ENCODE measurements at places on chromosomes 6 and 20. TPM values are rescaled to one million over a fixed set of nuclear protein-coding genes. Genes with fewer than 3 reads are reported as not detected.

- no peak for DNase-seq
Measured at GRCh38 chr6:145878591-145879295, 64.1 kb upstream of the FBXO30 start.

- DNase-seq: no peak
Measured at GRCh38 chr6:42293386-42293977, 75.8 kb upstream of the MRPS10 start.

DNA sequence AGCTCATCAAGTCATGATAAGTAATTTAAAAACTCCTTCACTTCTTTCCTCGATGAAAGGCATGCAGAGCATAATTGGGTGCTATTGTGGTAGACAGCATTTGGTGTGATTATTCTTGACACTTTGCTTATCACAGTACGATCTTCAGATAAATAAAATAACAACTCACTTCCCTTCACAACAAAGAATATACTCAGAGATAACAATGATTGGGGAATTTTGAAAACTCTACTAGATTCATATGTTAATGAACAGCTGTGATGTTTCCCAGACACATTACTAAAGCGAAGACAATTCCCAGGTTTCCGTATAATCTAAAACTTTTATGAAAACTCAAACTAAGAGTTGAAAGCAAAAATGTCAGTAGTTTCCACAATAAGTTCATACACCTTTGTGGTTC, 670.6 kb upstream of the EPHA7 start:
- no peak for DNase-seq

- DNase-seq: no peak
Measured at GRCh38 chr6:107704347-107705013, 119.6 kb downstream of the SCML4 start.

DNA sequence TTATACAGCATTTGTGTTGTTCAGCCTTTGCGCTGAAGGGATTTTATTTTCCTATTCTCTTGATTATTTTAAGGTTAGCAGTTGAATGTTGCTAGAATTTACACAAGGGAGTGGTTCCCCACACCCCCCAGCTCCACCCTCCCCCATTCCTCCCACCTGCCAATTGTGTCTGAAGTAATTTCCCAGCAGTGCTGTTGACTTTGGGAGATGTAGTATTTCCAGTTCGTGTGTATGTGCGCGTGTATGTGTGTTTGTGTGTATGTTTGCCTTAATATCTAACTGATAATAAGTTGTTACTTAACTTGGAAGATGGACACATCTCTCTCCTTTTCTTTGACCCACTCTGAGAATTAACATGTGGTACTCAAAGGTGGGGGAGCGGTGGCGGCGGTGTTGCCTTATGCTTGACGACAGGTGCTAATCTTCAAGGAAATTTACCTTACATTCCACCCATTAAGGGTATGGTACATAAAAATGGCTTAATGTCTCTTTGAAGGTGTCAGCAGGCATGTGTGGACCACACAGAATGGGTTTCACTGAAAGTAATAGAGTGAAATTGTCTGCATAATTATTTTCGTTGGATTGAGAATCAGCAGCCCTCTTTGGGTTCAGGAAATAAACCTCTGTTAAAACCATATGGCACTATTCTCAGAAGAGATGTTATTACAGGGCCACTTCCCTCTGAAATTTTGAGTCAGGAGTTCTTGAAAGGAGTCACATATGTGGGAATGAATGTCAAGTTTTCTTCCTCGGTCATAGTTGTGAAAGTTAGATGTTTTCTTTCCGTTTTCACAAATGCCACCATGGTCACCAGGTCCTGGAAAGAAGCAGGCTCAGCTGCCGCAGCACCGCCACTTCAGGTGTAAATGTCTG, 95.6 kb upstream of the SUPT3H start:
- no peak for DNase-seq

GRCh38 chr6:315226-315625, 22.9 kb downstream of the DUSP22 start:
- no peak for DNase-seq

GRCh38 chr6:251920-252319, 40.4 kb upstream of the DUSP22 start:
- DNase-seq: no peak

- no peak for DNase-seq
Measured at GRCh38 chr6:69835414-69836179, 30.8 kb upstream of the COL19A1 start.

GRCh38 chr20:63973636-63974401, 4.1 kb upstream of the ZNF512B start:
- peak; percentile 90 for DNase-seq

DNA sequence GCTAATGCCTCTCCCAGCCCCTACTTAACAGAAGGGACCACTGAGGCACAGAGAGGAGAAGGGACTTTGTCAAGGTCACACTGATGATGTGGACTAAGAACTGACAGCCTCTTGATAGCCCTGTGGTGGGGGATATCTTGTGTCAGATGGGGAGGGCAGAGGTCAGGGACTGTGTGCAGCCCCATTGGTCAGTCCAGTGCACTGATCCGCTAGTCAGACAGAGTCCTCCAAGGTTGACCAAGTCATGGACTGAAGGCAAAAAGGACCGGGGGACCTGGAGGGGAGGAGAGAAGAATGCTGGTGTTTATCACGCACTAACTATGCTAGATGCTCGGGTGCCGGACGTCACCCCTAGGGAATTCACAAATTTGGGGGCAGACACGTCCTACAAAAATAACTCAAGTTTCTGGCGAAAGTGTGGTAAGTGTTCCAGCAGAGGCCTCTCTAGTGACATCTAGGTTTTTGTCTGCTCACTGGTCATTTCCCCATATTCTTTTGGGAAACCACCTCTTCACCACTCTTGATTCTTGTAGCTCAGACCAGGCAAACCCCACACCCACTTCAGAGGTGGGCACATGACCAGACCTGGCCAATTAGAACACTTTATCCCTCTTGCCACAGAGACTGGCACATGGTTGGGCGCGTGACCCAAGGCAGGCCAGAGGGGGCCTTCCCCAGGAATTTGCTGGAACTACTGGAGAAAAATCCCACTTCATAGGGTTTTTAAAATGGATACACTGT, 21.0 kb downstream of the TCF15 start:
- no peak for DNase-seq

DNA sequence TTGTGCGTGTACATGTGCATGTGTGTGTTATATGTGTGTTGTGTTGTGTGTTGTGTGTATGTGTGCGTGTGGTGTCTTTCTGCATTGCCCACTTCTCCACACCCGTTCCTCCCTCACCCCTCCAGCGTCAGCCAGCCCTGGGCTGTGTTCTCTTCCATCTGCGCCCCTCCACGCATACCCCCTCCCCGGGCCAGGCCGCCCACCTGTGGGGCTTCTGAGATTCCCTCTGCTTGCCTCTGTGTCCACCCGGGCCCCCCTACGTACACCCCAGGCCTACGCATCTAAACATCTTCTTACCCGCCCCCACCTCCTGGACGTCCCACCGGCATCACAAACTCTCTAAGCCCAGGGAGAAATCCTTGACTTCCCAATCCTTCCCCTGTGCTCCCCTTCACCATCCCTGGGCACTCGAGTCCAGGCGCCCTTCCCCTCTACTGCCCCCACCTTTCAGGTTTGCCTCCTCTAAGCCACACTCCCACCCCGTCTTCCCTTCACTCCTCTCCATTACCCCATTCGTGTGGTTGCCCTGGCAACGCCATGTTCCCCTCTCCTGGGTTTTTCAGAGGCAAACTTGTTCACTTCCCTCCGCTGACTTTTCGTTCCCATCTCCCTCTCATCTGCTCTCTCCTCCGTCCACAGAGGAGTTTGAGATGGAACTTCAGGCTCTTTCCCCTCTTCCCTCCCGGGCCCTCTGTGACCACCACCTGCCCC, 81.7 kb upstream of the NNAT start:
- no peak for DNase-seq

DNA sequence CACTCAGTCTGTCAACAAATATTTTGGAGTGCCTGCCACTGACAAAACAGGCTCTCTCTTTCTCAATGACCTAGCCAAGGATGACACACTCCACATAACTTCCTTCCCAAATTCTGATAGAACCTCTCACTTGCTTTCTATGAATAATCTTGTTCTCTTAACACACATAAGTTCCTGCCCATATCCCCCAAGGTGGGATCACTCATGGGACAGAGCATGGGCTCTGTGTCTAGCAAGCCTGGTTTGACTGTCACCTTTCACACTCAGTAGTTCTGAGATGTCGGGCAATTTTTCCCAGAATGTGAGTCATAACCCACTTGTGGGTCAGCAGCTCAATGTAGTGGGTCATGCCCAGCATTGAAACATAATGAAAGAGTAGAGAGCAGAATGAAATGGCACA, 78.1 kb downstream of the LRFN2 start:
- no peak for DNase-seq

GRCh38 chr6:27145731-27146455, 101.6 kb upstream of the PRSS16 start:
- DNase-seq: peak; percentile 43

DNA sequence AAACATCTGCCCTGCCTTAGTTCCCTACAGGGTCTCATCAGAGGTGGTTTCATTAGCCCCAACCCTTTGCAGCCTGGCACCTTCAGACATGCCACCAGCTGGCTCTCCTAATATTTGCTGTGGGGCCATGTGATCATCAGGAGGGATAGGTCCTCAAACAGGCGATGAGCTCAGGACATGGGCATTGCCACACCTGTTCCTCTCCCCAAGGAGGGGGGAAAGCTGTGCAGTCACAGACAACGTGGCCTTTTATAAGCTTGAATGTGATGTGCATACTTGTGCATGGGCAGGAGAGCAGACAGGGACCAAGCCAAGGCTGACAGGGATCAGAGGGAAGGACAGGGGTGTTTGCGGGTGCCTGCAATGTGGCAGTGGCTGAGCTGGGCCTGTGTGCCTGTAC, 78.8 kb upstream of the ZNFX1 start:
- DNase-seq: no peak

GRCh38 chr6:169363590-169363989, 109.9 kb upstream of the THBS2 start:
- no peak for DNase-seq

- no peak for DNase-seq
Measured at GRCh38 chr20:35167787-35168186, 4.1 kb upstream of the PROCR start.

GRCh38 chr20:3927486-3928291, 38.5 kb downstream of the PANK2 start:
- DNase-seq: no peak

GRCh38 chr20:3788685-3789155, 2.2 kb upstream of the CENPB start:
- DNase-seq: no peak

- peak; percentile 97 for DNase-seq
Measured at GRCh38 chr20:50398821-50399554, 111.2 kb upstream of the PTPN1 start.

- DNase-seq: no peak
Measured at GRCh38 chr20:17538517-17539170, 7.5 kb upstream of the BFSP1 start.

DNA sequence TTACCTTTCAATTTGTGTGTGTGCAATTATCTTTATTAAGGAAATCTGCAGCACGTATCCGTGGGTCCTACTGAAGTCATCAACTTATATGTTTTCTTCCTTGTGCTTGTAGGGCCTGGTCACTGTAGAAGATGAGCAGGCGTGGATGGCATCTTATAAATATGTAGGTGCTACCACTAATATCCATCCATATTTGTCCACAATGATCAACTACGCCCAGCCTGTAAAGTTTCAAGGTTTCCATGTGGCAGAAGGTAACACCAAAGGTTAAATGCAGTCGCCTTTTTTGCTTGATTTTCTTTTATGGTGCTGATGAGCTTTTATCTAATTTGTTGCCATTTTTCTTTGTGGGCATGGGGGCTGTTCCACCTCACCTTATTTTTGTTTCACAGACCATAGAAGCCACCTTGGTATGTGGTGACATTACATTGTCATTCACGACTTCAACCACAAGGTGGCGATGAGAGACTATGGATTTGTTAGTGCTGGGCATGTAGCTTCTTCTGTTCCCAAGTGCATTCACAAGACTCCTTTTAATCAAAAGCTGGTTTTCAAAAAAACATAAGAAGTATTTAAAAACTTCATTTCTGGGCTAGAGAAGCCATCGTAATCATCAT, 106.5 kb upstream of the LAMP5 start:
- peak; percentile 78 for DNase-seq

DNA sequence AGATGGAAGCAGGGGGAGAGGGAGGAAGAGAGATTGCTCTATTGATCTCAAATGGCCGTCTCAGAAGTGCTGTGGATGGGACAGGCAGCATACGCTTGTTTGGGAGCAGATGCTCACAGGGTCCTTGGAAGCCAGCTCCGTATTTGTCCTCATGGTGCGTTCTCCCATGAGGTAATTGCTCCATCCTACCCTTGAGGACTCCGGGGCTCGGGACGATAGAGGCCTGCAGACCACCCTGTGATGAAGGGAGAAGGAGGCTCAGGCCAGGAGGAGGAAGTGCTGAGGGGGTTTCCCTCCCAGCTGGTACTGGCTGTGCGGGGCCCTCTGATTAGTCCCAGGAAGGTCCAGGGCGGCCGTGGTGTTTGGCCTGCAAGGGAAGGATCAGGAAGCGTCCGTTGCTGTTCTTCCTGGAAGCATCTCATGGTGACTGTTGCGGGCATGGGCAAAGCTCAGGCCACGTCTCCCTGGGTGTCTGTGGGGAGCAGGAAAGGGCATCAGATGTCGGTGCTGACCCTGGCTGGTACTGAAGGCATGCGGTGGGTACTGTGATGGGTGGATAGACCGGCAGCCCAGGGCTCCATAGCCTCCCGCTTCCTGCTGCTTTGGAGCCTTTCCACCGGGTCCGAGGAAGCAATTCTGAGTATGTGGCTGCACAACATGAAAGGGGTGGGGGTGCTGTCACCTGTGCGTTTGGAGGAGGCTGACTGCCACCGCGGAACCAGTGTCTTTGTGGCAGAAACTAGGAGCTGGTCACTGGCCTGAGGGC, 158.3 kb downstream of the SYCP2 start:
- peak; percentile 39 for DNase-seq

- DNase-seq: no peak
Measured at GRCh38 chr20:21251278-21251677, 51.9 kb upstream of the XRN2 start.

DNA sequence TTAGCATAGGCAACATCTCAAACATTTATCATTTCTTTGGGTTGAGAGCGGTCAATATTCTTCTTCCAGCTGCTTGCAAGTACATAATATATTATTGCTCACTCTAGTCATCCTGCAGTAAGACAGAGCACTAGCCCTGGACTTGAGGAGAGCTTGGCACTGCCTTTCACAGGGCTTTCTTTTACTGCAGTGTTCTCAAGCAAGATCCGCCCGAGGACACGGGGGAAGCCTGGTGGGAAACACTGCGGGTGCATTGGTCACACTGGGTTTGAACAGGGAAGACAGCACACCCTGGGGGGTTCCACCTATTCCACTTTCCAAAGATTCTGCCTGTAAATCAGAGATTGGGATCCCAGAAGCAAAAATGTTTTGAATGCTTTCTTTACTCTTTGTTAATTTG, 48.2 kb upstream of the QKI start:
- DNase-seq: no peak

PAK1IP1 gene
- 6.1 TPM for total RNA-seq

FKBP5 gene
- total RNA-seq: 112 TPM

LST1 gene
- total RNA-seq: 21.4 TPM

IFT52 gene
- total RNA-seq: 15.2 TPM

MDC1 gene
- 27.1 TPM for total RNA-seq

TAAR9 gene
- not detected for total RNA-seq

BMP5 gene
- total RNA-seq: not detected

IPCEF1 gene
- total RNA-seq: not detected

SYCP2 gene
- 60.9 TPM for total RNA-seq

SLC39A7 gene
- 59.7 TPM for total RNA-seq

HLA-DRB1 gene
- 82.5 TPM for total RNA-seq

KCNK15 gene
- 62.6 TPM for total RNA-seq

HSPA12B gene
- 64.8 TPM for total RNA-seq

OR2B6 gene
- total RNA-seq: not detected

Data from ascending aorta (tissue), 2 donors.